ENCODE measurements at places on chromosomes 3 and 15. TPM values are rescaled to one million over a fixed set of nuclear protein-coding genes. Genes with fewer than 3 reads are reported as not detected.

- H3K4me3 ChIP-seq, result no peak overlapping the region
- H3K27ac ChIP-seq, result no peak overlapping the region
- H3K36me3 ChIP-seq, result no peaks in the 10 kb centered on the region
- DNase-seq, result no peak
- H3K27me3 ChIP-seq, result peaks cover 4% of the 10 kb centered on the region
Measured at GRCh38 chr3:46389306-46389705, 17.6 kb downstream of the CCR5AS start.

DNA sequence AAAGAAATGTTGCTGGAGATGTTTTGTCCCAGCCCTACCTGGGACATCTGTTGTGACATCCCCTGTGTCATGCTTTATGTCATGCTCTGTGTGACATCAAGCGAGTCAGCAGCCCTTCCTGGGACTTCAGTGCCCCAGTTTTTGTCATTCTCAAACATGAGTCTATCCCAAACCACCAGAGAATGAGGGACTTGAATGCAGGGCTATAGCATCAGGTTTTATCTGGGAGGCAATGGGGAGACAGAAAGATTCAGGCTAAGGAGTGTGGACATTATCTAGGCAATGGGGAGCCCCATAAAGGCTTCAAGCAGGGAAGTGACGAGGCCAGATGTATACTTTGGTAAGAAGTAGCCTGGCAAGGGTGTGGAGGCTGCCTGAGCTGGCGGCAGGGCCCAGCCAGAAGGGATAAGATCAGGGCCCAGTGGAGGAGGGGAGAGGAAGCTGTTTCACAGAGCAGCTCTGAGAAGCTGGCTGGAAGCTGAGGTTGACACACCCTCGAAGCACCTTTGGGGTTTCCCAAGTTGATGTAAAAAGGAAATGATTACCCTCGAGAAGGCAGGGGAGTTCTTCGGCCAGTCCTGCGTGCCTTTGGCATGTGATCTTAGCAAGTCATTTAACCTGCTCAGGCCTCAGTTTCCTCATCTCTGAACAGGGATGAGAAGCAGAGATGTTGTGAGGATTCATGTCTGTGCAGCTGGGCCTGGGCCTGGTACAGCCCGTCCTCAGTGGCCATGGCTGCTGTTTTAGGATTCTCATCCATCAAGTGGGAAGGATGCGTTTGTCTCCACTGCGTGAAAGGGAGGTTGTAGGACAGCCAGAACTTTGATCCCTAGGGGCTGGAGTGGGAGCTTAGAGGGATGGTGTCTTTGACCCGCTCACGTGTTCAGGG is 34.3 kb downstream of the IRAK2 start:
- peaks cover 13% of the 10 kb centered on the region for H3K36me3 ChIP-seq
- peak overlapping the region; percentile 98 for H3K27ac ChIP-seq
- no peaks in the 10 kb centered on the region for H3K27me3 ChIP-seq
- peak overlapping the region; percentile 82 for H3K4me3 ChIP-seq
- DNase-seq, result peak; percentile 89

- peaks cover 20% of the 10 kb centered on the region for H3K4me1 ChIP-seq
- no peaks in the 10 kb centered on the region for H3K27me3 ChIP-seq
- H3K36me3 ChIP-seq, result no peaks in the 10 kb centered on the region
Measured at GRCh38 chr3:172649987-172650386, 60.9 kb downstream of the NCEH1 start.

GRCh38 chr15:73021139-73021621 is 31.1 kb upstream of the NEO1 start:
- no peaks in the 10 kb centered on the region for H3K36me3 ChIP-seq
- peaks cover 22% of the 10 kb centered on the region for H3K27me3 ChIP-seq
- no peaks in the 10 kb centered on the region for H3K4me1 ChIP-seq
- no peak overlapping the region for H3K4me3 ChIP-seq
- no peak overlapping the region for H3K27ac ChIP-seq

GRCh38 chr3:189799366-189799765 is 168.2 kb downstream of the TP63 start:
- H3K27me3 ChIP-seq, result peaks cover 10% of the 10 kb centered on the region
- no peak overlapping the region for H3K4me3 ChIP-seq
- no peak overlapping the region for H3K27ac ChIP-seq
- DNase-seq, result no peak

DNA sequence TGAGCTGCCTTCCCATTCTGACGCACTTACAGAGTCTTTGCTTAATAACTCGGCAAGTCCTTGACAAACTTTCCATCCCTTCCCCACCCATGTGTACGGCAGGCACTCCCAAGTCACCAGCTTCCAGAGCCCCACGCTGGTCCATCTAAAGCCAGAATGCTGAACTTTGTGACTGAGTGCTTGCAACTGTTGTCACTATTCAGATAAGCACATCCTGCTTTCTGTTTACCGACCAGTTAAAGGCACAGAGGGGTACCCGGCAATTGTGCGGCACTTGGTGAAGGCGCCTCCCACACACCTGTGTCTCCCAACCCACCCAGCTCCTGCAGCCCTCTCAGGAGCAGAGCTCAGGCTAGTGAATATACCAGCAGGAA is 430.6 kb downstream of the FOXP1 start:
- DNase-seq, result no peak
- no peaks in the 10 kb centered on the region for H3K27me3 ChIP-seq
- no peak overlapping the region for H3K27ac ChIP-seq
- H3K36me3 ChIP-seq, result no peaks in the 10 kb centered on the region

DNA sequence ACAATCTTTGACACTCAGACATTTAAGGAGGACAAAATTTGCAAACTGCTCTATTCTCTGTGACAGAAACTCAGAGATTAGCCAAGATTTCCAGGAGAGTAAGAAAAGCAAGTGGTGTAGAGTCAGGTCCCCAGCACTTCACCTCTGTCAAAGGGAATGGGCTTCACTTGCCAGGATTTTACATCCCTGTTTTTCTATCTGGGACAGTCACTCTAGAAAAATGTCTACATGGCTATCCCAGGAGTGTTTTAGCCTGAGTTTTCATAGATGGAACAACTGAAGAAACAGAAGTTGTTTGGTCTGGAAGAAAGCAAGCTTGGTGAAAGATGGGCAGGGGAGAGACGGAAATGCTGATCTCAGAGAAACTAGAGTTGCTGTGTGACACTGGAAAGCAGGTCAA is 3.0 kb downstream of the FAM219B start:
- peak overlapping the region; percentile 4 for H3K4me3 ChIP-seq
- peaks cover 29% of the 10 kb centered on the region for H3K4me1 ChIP-seq
- peak overlapping the region; percentile 13 for H3K27ac ChIP-seq
- H3K36me3 ChIP-seq, result peaks cover 11% of the 10 kb centered on the region

DNA sequence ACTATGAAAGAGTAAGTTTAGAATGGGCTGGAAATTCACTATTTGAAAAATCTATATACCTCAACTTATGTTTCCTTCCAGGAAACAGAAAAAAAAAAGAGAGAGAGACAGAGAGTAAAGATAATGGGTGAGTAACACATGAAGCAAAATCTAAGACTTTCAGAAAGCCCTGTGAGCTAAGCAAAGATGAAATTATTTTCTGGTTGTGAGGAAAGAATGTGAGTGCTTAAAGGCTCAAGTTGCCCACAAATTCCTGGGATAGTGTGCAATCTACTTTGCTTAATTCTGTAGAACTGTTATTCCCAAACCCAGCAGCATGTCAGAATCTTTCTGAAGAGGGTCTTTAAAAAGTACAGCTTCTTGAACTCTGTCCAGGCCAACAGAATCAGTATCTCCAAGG is 337.7 kb upstream of the AGTR1 start:
- H3K27ac ChIP-seq, result no peak overlapping the region
- no peaks in the 10 kb centered on the region for H3K36me3 ChIP-seq
- no peaks in the 10 kb centered on the region for H3K27me3 ChIP-seq

DNA sequence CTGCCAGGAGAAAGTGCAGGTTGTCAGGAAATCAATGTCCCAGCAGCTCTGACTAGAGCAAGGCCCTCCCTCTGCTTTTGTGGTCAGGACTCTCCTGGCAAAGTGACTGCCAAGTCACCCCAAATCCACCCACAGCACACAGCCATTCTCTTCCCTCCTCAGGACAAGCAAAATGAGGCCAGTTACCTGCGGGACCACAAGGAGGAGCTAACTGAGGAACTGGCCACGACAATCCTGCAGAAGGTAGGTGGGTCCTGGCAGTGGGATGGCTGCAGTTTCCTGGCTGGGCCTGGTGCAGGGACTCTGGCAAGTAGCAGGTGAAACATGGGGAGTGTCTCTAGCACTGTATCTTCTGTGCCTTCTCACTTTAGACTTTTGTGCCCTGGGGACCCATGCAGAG is 142.5 kb upstream of the EIF1B start:
- no peak overlapping the region for H3K4me3 ChIP-seq
- DNase-seq, result no peak
- H3K27me3 ChIP-seq, result peaks cover 11% of the 10 kb centered on the region
- H3K36me3 ChIP-seq, result no peaks in the 10 kb centered on the region
- peaks cover 19% of the 10 kb centered on the region for H3K4me1 ChIP-seq

GRCh38 chr3:127373441-127374085 is 85.7 kb upstream of the PRR20G start:
- H3K27ac ChIP-seq, result no peak overlapping the region
- no peak for DNase-seq
- H3K27me3 ChIP-seq, result peaks cover 11% of the 10 kb centered on the region
- H3K4me1 ChIP-seq, result no peaks in the 10 kb centered on the region
- H3K4me3 ChIP-seq, result no peak overlapping the region

DNA sequence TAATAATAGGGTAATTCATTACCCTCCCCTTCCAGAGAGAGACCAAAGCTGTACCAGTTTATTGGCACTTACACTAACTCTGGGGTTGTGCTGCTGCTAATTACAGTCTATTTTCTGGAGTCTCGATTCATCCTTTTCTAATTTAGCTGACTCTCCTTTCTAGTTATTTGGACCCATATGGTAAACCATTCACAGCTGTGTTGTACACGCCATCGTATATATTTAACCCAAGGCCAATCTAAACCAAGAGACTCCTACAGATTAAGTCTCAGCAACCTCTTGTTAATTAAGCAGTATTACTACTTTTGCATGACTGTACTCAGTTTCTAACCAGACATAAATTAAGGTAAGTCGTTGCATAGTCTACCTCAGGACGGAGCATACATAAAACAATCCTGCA is 22.5 kb downstream of the ANXA2 start:
- H3K27me3 ChIP-seq, result no peaks in the 10 kb centered on the region
- H3K36me3 ChIP-seq, result no peaks in the 10 kb centered on the region
- no peak for DNase-seq
- H3K27ac ChIP-seq, result no peak overlapping the region

DNA sequence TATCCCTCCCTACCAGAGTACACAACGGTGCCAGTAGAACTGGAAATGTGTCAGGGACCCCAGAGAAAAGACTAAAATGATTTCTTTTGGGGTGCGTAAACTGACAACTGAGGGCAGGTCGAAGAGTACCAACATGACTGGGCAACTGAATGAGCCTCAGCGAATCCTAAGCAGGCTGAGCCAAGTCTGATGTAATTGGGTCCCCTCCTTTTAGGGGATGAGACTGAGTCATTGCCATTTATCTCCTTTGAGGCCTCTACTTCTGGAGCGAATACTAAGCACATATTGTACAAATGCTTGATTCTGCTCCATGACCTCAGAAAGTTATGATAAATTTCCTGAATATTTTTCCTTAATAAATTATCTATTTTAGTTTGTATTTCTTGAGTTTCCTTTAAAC is 17.3 kb upstream of the GPR156 start:
- H3K4me1 ChIP-seq, result no peaks in the 10 kb centered on the region
- no peaks in the 10 kb centered on the region for H3K36me3 ChIP-seq
- H3K4me3 ChIP-seq, result no peak overlapping the region
- no peak for DNase-seq
- H3K27me3 ChIP-seq, result peaks cover 6% of the 10 kb centered on the region

DNA sequence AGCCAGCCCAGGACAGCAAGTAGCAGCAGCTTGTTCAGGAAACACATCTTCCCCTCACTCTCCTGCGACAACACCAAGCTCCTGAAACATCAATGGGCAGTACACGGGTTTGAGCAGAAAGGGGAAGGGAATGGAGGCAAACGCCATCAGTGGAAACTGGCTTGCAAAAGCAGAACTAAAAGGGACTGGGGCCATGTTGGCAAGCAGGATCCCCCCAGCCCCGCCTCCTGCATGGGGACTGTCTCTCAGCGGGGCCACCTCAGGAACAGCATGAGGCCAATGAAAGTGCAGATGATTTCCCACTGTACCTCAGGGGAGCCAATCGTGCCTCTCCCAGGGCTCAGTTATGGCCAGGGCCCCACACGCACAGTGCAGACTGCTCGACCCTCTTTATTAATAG is 6.8 kb downstream of the CDAN1 start:
- H3K4me3 ChIP-seq, result no peak overlapping the region
- H3K4me1 ChIP-seq, result peaks cover 9% of the 10 kb centered on the region
- peaks cover 25% of the 10 kb centered on the region for H3K36me3 ChIP-seq
- no peak for DNase-seq
- H3K27ac ChIP-seq, result no peak overlapping the region
- no peaks in the 10 kb centered on the region for H3K27me3 ChIP-seq

- DNase-seq, result no peak
- H3K4me3 ChIP-seq, result no peak overlapping the region
- H3K27me3 ChIP-seq, result no peaks in the 10 kb centered on the region
- H3K36me3 ChIP-seq, result peaks cover 16% of the 10 kb centered on the region
Measured at GRCh38 chr3:44989636-44990373, 13.8 kb downstream of the EXOSC7 start.

- peak overlapping the region; percentile 45 for H3K27ac ChIP-seq
- peak overlapping the region; percentile 24 for H3K4me3 ChIP-seq
- DNase-seq, result no peak
- H3K27me3 ChIP-seq, result no peaks in the 10 kb centered on the region
Measured at GRCh38 chr3:149018247-149018646, 26.9 kb downstream of the GYG1 start.

- no peaks in the 10 kb centered on the region for H3K36me3 ChIP-seq
- no peak for DNase-seq
- peaks cover 9% of the 10 kb centered on the region for H3K4me1 ChIP-seq
- H3K4me3 ChIP-seq, result no peak overlapping the region
- no peak overlapping the region for H3K27ac ChIP-seq
Measured at GRCh38 chr15:77342807-77343206, 77.1 kb downstream of the PEAK1 start.

DNA sequence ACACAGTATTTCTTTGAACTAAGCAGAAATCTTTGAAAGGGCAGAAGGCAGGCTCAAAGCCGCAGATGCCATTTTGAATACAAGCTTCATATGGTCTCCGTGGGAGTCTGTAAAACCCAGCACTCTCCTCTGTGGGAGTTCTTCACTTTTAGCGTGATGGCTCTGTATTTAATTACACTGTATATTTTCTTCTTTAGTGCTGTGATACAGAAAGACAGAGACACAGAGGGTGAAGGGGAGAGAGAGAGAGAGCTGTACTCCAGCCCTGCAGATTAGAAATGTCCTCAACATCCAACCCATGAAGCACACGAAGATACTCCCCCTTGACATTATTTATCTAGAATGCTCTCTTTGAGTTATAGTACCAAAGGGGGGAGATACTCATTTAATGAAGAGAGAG is 752.6 kb upstream of the NR2F2 start:
- no peaks in the 10 kb centered on the region for H3K4me1 ChIP-seq
- no peak overlapping the region for H3K27ac ChIP-seq
- H3K4me3 ChIP-seq, result no peak overlapping the region
- no peak for DNase-seq

- peaks cover 8% of the 10 kb centered on the region for H3K36me3 ChIP-seq
- no peak overlapping the region for H3K27ac ChIP-seq
- H3K4me1 ChIP-seq, result peaks cover 7% of the 10 kb centered on the region
- H3K4me3 ChIP-seq, result no peak overlapping the region
Measured at GRCh38 chr3:111338059-111338698, 203.8 kb upstream of the CD96 start.

Gene EPHB3
- not detected for total RNA-seq

Gene ISLR
- not detected for total RNA-seq

Gene TGM5
- total RNA-seq, result 0.95 TPM

Gene CLRN1
- total RNA-seq, result not detected

Gene SPINT1
- 1.0 TPM for total RNA-seq

Gene PGBD4
- total RNA-seq, result 4.4 TPM

Gene CYP8B1
- total RNA-seq, result not detected

Gene VPS8
- 74.2 TPM for total RNA-seq

Gene SAMMSON
- not detected for total RNA-seq

Gene GHSR
- total RNA-seq, result not detected

Data from natural killer cell treated with Interleukin-12 subunit alpha and Interleukin-12 subunit beta and Interleukin-15 and Interleukin-18, amount 100 ng/mL, for 72 hours (primary cell).